Dermis microvascular lymphatic vessel endothelial cell (primary cell): ENCODE measurements at places on chromosomes 4 and X. TPM values are rescaled to one million over a fixed set of nuclear protein-coding genes. Genes with fewer than 3 reads are reported as not detected.

The GATA1 gene
- total RNA-seq, result not detected in 2 replicates

The CYSLTR1 gene
- total RNA-seq, result under 0.01 TPM in 2 replicates

GRCh38 chr4:35771571-35771970 lies 472.7 kb downstream of the ARAP2 start:
- DNase-seq, result no peak

DNA sequence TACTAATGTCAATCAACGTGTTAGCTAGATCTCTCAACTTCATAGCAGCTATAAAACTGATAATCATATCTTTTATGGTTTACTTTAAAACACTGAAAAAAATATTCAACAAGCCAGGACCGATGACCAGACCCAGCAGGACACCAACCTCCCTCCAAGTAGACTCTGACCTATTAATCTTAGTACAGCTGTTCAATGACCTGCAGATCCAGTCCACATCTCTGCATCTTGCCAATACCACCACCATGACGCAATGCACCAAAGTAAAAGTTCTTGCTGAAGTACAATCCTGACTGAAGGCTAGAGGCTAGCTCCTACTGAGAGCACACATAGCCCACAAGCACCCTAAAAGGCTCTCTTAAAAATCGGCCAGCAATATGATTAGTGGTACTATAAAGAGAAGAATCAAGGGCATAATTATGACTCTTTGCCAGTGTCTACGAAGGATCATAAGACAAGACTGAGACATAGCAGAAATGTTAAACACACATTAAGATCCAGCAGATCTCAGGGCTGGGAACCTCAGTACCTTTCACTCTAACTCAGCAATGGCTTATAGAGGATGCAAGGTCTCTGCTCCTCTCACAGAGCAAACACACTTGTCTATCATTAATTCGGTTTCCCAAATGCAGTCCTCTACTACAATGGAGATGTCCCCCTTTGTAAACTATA lies 7.6 kb downstream of the MED14 start:
- DNase-seq, result no peak

GRCh38 chr4:128810871-128811570 lies 1.5 kb downstream of the JADE1 start:
- peak; percentile 80 for DNase-seq

DNA sequence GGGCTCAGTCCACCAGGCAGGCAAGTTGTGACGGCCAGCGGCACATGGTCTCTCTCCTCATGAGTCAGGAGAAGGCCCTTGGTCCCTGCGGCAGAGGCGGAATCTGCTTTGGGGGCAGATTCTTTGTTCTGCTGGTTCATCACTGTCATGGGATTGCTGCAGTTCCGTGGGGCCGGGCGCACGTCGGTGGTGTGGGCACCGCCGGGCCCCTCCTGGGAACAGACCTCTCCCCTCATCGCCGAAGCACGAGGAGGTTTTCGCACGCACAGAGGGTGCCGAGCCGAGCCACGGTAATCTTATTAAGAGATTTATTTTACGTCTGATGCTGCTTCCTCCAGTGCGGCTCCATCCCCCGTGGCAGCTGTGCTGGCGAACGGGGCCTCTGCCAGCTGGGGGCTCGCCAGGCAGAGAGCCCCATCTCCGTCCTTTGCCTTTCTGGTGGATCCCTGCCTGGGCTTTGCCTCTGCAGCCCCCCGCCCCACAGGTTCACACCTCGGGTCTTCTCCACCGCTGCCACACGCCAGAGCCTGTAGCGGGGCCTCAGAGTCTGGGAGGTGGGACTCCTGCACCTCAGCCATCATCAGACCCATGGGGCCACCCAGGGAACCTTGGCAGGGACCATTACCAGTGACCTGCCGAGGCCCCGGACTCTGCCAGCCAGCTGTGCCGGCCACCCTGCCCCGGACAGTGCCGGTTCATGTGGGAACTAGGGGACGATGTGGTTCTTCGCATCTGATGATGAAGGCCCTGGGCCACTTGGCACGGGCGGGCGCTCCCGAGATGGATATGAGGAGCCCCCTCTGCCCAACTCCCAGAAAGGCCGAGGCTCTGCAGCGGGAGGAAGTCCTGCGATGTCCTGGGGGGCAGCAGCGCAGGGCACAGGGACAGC lies 86.7 kb upstream of the NKX1-1 start:
- DNase-seq, result no peak

GRCh38 chr4:16461362-16461761 lies 235.1 kb upstream of the TAPT1 start:
- no peak for DNase-seq

- no peak for DNase-seq
These were observed 173.1 kb upstream of the SLIT2 start for GRCh38 chr4:20078644-20079043.

DNA sequence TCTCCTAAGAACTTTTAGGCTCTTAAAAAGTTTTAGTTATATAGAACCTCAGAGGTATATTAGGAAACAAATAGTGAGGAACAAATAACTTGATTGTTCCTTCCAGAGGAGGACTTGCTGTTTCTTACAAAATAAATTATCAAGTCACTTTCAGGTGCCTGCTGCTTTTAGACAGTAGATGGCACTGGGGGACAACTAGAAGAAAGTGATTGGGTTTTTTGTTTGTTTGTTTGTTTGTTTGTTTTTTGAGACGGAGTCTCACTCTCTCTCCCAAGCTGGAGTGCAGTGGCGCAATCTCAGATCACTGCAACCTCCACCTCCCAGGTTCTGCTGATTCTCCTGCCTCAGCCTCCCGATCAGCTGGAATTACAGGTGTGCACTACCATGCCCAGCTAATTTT lies 35.4 kb upstream of the CDKL5 start:
- no peak for DNase-seq
